ENCODE measurements at places on chromosomes 1 and 21.

DNA sequence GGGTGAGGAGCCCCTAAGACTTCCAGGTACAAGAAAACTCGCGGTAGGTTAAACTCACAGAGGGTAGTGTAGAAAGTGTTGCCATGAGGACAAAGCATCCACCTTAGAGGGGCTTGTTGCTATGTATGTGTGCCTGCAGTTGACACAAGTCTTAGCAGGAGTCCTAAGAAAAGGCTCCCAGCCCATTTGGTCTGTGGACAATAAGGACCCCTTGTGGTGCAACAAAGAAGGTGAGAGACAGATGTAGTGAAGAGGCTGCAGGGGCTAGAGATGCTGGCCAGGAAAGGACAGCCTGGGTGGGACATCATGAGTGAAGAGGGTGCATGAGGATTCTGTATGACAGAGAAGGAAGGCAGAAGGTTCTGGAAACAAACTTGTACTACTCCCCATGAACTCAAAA lies 36.3 kb upstream of the IL10 start:
- peak; percentile 28 for DNase-seq

GRCh38 chr1:87673309-87673708 lies 344.6 kb downstream of the LMO4 start:
- no peak for DNase-seq

DNA sequence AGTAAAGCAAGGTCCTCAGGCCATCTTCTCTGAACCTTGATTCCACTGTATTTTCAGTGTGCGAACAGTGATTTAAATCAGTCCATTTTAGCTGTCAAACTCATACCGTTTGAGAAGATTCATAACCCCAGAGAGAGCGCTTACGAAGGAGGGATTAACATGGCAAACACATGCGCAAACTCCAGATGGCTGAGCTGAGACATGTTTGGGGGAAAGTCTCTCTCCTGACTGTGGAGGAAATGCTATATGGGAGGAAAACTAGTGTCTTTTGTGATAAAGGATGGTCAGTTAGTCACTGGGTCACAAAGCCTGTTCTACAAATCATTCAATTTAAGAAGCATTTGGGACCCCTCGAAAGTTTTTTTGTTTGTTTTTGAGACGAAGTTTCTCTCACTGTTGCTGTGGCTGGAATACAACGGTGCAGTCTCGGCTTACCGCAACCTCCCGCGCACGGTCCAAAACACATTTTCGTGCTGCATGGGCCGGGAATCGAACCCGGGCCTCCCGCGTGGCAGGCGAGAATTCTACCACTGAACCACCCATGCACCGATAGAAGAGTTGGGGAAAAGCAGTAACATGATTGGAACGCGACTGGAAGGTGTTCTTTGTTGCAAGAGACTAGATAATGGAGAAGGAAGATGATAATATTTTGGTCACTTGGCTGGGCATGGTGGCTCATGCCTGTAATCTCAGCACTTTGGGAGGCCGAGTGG lies 58.4 kb upstream of the CXADR start:
- peak; percentile 94 for DNase-seq

DNA sequence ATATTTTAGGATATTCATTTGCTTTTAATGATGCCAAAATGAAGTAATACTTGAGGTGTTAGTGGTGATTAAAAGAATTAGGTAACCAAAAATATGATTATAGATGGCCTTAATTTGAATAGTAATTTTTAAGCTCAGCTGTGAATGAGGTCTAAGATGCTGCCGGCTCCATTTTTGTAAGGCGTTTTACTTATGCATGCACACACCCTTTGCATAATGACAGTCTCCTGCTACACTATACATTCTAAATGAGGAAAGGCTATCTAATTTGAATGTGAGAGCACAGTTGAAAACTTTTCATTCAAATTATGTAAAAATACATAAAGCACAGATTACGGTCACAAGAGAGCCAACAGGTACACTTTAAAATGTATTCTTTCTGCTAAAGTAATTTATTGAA lies 41.6 kb downstream of the RGS21 start:
- no peak for DNase-seq

DNA sequence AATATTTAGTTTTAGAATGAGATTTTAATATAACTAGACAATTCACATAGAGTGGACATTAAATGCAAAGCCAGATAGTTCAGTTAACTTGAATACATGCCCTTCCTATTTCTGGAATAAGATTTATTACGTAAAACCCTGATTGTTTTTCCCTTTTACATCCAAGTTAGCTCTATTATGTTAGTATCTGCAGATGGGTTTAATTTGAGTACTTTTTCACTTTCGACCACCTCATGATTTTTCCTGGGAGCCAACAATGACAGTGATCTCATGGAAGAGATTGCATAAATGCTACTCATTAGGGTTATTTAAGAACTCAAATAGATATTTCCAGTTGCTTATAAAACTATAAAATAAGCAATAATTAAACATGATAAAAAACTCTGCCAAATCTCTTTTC lies 199.4 kb upstream of the PTGFR start:
- DNase-seq, result no peak

DNA sequence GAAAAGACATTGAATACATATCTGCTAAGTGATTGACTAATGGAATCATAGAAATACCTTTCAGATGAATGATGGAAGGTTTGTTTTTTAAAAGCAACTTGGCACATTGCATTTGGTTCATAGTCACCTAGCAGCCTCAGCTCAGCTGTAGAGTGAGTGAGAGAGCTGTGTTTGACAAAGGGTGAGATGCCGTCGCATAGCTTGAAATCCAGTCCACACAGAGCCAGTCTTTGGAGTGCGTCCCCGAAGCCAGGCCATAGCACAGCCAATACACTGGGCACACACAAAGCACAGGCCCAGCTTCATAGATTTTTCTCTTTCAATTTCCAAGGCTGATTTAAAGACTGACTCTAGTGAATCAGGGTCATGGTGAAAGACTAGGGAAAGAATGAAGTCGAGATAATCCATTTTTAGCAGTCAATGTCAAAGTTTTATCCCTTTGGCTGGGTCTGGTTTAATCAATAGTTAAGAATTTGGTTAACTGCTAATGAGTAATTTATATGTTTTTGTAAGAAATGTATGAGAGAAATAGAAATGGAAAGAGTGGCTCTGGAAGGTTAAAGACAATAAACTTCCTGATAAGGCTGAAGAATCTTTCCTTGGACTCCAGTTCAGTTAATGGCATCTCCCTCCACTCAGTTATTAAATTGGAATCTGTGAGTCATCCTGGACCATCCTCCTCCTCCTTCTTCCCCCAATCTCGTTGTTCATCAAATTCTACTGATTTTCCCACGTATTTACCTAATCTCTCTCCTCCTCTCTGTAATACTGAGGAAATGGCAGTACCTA lies 101.2 kb upstream of the IRF2BP2 start:
- no peak for DNase-seq

- DNase-seq, result peak; percentile 9
Measured at GRCh38 chr1:39852214-39852791, 31.0 kb downstream of the TRIT1 start.

GRCh38 chr1:248831842-248832241 lies 6.1 kb upstream of the SH3BP5L start:
- DNase-seq, result no peak

Data from kidney tubule cell (primary cell).